ENCODE measurements at places on chromosomes 12 and 14.

GRCh38 chr14:98946940-98947339, 325.1 kb downstream of the BCL11B start:
- no peak for DNase-seq

DNA sequence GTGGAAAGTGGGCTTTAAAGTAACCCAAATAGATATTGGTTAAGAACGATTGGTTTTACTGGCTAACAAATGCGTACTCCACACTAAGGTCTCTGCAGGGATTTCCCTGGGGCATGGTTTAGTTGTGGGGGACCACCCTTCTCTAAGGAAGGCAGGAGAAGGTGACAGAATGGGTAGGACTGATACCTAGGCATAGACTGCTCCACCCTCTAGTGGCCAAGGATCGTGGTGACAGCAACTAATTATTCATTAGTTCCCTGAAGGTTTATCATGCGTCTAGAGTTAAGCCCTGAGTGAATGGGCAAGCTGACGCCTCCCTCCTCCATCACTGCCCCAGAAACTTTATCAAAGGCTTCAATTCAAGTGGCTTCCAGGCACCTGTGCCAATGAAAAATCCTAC, 9.1 kb downstream of the FAM181A start:
- peak; percentile 8 for DNase-seq

DNA sequence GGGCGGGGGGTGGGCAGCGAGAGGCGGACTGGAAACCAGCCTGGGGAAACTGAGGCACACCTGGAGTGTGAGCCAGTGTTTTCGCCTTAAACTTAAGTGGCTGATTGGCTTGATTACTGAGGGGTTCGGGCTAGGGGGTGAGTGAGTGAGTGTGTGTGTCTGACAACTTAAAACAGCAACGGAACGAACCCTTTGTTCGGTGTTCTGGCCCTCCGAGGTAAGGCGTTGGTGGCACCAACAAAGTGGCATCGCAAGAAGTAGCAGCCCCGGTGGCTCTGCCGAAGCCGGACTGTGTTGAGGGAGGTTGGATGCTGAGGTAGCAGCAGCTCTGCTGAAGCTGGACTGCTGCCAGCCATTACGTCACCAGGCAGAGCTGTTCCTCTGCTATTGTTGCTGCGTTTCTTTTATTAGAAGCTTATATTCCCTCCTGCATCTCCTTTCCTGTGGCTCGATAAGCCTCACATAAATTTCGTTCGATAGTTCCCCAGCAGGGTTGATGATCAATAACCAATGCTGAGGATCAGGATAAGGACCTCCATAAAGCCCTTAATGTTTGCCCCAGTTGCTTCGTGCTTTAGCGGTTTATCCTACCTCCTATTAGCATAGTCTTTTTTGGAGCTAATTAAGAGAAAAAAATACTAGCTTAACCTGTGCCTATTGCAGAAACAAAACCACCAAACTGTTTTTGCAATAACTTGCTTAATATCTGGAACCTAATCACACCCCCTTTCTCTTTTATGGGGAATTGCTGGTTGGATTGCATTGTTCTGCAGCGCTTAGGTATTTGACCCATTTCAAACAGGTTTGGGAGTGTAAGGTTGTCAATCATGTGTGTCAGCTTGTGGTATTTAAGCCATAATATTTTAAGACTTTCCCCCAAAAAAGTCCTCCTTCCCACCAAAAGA, 1.3 kb downstream of the GPR137C start:
- peak; percentile 85 for DNase-seq

- no peak for DNase-seq
These were observed 498 bp downstream of the RACGAP1 start for GRCh38 chr12:50024805-50025186.

- no peak for DNase-seq
These were observed 3.2 kb downstream of the LAG3 start for GRCh38 chr12:6775185-6776174.

Measured in midbrain (tissue), 1 donor.